Smooth muscle cell of the coronary artery (primary cell): ENCODE measurements at places on chromosomes 12 and 14. TPM values are rescaled to one million over a fixed set of nuclear protein-coding genes. Genes with fewer than 3 reads are reported as not detected.

The SRRM4 gene
- not detected in 2 replicates for total RNA-seq

The FLVCR2 gene
- total RNA-seq = 0.08 and 2.1 TPM in 2 replicates

The FLRT2 gene
- 14.0 and 16.7 TPM in 2 replicates for total RNA-seq

The RNASE7 gene
- total RNA-seq = not detected in 2 replicates

The ABHD12B gene
- not detected in 2 replicates for total RNA-seq

The KCNMB4 gene
- 1.2 and 6.0 TPM in 2 replicates for total RNA-seq

The RND1 gene
- total RNA-seq = 5.6 TPM in 1 of 2 replicates, not detected in the other

The TAS2R42 gene
- total RNA-seq = not detected in 2 replicates

The MYH7 gene
- 1.1 TPM in 1 of 2 replicates, not detected in the other for total RNA-seq

The SMIM41 gene
- total RNA-seq = 0.12 and 0.15 TPM in 2 replicates

The IKZF4 gene
- 0.35 and 0.83 TPM in 2 replicates for total RNA-seq

The C12orf50 gene
- total RNA-seq = 0.12 TPM in 1 of 2 replicates, not detected in the other

The ERP27 gene
- 0.23 TPM in 1 of 2 replicates, not detected in the other for total RNA-seq

The FGF23 gene
- total RNA-seq = not detected in 2 replicates

The VCPKMT gene
- total RNA-seq = 2.2 and 4.1 TPM in 2 replicates

The KRT5 gene
- 0.15 TPM in 1 of 2 replicates, not detected in the other for total RNA-seq
